Stimulated activated CD8-positive, alpha-beta memory T cell treated with anti-CD3 and anti-CD28 coated beads, Interleukin-15, amount 100 ng/mL, for 48 hours (primary cell): ENCODE measurements at places on chromosomes 2 and 18.

DNA sequence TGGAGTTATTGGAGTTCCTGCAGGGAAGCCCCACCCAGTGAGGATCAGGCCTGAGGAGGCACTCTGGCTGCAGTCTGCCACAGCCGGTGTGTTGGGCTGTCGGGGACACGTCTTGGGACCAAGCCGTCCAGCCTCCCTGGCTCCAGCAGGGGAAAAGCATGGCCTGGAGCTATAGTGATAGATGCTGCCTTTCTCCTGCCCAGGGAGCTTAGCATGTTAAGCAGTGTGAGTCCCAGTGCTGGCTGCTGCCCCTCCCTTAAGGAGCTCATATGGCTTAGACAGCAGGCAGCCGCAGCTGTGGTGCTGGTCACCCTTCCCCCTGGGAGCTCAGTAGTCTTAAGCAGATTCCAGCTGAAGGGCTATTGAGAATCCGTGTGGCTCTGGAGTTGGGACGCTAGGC is 78.9 kb downstream of the CERS6 start:
- no peak for DNase-seq

DNA sequence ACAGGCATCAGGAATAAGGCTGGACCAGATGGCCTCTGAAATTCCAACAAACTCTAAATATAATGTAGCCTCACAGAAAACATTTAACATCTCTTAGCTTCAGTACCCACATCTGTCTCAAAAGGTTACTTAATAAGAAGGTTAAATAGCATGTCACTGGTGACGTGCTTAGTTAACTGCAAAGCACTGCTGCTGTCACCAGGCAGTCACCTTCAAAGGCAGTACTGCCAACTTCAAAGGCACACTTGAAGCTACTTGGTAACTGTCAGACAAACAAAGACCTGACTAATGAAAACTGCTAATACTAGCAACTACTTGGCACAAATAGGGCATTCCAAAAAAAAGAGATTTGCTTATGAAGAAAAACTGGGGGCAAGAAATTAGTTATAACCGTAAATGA is 36.2 kb downstream of the EPG5 start:
- DNase-seq, result no peak

DNA sequence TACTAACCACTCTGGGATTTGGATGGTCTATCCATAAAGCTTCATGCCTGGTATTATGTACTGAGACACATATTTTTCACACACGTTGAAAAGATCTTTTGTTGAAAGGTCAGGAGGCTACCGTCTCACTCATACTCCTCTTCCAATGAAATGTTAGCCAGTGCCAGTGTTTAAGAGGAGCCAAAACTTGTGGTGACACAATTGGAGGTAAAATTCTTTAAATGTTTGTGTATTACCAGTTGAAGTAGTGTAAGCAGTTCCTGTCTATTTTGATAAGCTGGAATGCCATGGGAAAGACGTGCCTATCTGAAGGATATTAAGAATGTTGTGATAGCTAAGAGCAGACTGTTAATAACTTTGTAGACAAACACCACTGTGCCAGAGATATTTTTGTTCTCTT is 32.1 kb downstream of the MARCHF7 start:
- DNase-seq, result no peak

GRCh38 chr18:8167026-8167425 is 442.2 kb upstream of the RAB12 start:
- no peak for DNase-seq

GRCh38 chr2:232304236-232304635 is 74.3 kb upstream of the ALPP start:
- DNase-seq, result no peak

- no peak for DNase-seq
These were observed 23.7 kb upstream of the MMADHC start for GRCh38 chr2:149611100-149611820.

- no peak for DNase-seq
These were observed 14.6 kb downstream of the THNSL2 start for GRCh38 chr2:88184762-88185161.

- no peak for DNase-seq
These were observed 126.0 kb downstream of the ZNF532 start for GRCh38 chr18:58990720-58991119.
